ENCODE measurements at places on chromosomes 7 and 10. TPM values are rescaled to one million over a fixed set of nuclear protein-coding genes. Genes with fewer than 3 reads are reported as not detected.

Gene ZSCAN25
- 20.2 TPM for polyA plus RNA-seq

Gene GNAT3
- polyA plus RNA-seq = not detected

Gene MKX
- polyA plus RNA-seq = 0.12 TPM

Gene AGMO
- polyA plus RNA-seq = 1.0 TPM

Gene PARG
- polyA plus RNA-seq = 42.2 TPM

Gene PIP
- not detected for polyA plus RNA-seq

Gene CALML3
- polyA plus RNA-seq = not detected

Gene GPRIN2
- polyA plus RNA-seq = 4.4 TPM

Gene LRRC18
- polyA plus RNA-seq = 0.17 TPM

GRCh38 chr10:97718659-97719142 is 5.2 kb downstream of the MARVELD1 start:
- no peak for DNase-seq

- DNase-seq = no peak
Measured at GRCh38 chr10:70198696-70199466, 28.6 kb upstream of the SAR1A start.

- DNase-seq = no peak
Measured at GRCh38 chr7:142568435-142569097, 180.7 kb upstream of the PRSS1 start.

GRCh38 chr10:53786236-53786900 is 1013.8 kb upstream of the MBL2 start:
- DNase-seq = no peak

DNA sequence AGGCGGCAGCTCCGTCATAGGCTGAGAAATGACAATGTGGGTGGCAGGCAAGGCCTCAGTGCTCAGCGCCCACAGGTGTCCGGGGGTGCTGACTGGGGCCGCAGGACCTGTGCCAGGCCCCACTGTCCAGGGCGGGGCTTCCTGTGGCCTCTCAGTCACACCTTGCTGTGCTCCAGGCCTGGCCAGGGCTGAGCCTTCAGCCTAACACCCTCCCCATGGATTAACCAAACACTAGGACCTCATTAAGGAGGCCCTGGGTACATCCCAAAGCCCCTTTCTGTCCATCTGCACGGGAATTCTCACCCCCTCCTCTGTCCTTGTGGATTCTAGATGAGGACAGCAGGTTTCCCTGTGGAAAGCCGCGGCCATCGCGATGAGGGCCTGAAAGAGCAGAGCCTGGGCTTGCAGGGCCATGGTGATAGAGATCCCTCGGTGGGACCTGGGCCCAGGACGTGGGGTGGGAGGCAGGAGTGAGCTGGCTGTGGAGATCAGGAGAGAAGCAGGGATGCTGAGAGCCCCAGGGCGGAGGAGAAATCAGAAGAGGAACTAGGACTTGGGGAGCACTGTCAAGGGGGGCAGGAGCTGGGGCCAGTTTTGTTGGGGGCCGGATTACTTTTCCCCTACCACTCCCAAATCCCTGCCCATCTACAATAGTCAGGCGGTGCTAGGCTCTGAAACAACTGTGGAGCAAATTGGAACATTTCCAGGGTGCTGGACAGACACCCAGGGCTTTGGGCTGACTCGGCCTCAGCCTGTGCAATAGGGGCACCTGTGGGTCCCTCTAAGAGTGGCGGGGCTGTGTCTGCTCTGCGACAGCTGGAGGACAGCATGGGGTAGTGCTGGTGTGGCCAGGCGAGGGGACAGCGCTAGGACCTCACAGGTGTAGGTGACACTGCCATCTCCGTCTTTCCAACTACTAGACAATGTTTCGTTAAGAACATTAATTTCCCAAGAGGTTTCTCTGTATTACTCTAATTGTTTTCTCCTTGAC is 23.3 kb upstream of the MNX1 start:
- no peak for DNase-seq

- DNase-seq = no peak
Measured at GRCh38 chr7:25884265-25884828, 267.7 kb upstream of the NFE2L3 start.

DNA sequence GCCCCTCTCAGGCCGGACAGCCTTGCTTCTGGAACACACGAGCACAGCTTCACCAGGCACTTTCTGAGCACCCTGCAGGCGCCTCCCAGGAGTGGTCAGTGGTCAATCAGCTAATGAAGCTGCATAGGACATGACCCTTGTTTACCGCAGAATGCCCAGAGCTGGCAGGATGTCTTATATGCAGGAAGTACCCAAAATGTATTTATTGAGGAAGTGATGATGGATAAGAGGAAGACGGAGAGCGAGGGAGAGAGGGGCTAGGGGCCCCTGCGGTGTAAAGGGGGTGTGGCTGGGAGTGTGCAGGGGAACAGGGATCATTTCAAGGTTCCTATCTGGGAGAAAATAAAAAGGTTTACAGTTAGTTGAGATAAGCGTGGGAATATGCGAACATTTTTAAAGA is 3.3 kb downstream of the CYP2E1 start:
- DNase-seq = no peak

- DNase-seq = no peak
Measured at GRCh38 chr10:132977807-132978206, 35.4 kb upstream of the CFAP46 start.

- DNase-seq = no peak
Measured at GRCh38 chr7:16836481-16836880, 31.7 kb upstream of the AGR2 start.

DNA sequence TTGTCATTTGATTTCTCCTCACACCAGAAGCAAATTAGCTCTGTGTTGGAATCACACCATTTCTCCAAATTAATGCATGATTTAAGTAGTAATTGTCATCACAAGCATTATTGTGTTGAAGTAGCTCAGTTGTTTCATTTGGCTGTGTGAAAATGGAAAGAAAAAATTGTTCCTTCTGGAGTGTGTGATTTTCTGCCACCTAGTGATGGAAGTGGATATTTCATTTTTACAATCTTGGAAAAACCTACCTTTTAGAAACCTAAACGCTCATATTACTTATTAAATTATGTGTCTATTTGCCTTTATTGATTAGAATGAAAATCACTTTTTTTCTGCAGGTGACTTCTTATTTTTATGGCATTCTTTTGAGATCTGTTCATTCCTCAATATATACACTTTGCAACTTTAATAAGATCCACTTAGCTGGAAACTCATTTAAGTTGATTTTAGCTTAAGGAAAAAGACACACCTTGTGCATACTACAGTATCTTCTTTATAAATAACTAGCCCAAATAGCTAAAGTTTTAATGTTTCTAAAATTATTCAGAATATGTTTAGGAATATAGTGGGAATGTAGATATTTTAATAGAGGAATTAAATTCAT is 50.0 kb downstream of the SRI start:
- no peak for DNase-seq

GRCh38 chr10:112763916-112764520 is 186.0 kb upstream of the TCF7L2 start:
- DNase-seq = no peak

GRCh38 chr10:101227429-101228152 is 1.7 kb downstream of the LBX1 start:
- DNase-seq = no peak

DNA sequence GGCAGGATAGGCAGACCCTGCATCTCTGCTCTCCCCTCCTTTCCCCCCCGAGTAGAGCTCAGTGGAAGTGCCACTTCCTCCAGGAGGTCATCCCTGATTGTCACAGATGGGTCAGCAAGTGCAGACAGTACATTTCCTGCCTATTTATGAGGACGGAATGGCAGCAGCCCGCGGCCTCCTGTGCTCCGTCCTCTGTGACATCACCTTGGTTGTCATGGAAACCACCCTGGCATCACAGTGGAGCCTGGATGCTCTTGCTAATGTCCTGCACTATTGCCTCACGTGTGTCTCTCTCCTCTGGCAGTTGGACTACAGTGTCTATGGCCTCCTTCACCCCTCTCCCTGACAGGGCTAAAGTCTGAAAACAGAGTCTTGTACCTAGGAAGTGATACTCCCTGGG is 148.6 kb downstream of the SH3PXD2A start:
- DNase-seq = no peak

GRCh38 chr7:131302876-131303707 is 24.6 kb upstream of the MKLN1 start:
- DNase-seq = no peak

DNA sequence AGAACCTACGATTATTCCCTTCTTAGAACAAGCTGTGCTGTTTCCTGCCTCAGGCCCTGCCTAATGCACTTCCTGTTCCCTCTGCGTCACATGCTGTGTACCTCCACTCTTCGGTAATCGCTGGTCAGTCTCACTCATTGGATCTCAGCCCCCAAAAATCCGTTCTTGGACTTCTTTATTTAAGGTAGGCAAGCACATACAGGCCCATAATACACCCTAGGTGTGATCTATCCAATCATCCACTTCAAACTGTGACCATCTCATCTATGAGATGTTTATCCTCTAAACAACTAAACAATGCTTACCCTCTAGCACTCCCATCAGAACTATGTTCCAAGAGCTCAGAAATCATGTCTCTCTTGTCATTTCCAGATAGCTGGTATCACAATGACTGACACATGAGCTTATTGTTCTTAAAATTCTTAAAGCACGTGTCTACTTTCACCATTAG is 83.9 kb downstream of the CADPS2 start:
- no peak for DNase-seq

- DNase-seq = no peak
Measured at GRCh38 chr10:100303724-100304319, 17.3 kb upstream of the BLOC1S2 start.

DNA sequence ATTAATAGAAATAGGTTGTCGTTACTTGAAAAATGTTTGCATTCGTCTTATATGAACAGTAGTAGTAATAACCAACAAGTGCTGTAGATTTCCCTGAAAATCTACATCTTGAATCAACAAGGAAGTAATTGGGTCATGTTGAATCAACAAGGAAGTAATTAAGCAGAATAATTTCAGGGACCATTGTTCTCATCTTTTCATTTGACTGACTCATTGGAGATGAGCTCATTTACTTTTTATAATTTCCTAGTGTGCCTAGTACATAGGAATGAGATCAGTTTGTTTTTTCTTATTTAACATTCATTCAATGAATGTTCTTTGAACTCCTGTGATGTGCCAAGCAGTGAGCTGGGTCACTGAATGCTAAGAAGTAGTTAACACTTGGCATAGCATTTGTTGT is 8.2 kb downstream of the CLDN12 start:
- no peak for DNase-seq

All from left renal cortex interstitium (tissue), 4 donors.